Forelimb muscle (tissue), 1 donor: ENCODE measurements at places on chromosomes 1 and 21. TPM values are rescaled to one million over a fixed set of nuclear protein-coding genes. Genes with fewer than 3 reads are reported as not detected.

The PTPRC gene
- 5.0 TPM for polyA plus RNA-seq

The CR1 gene
- polyA plus RNA-seq = 0.78 TPM

The CFAP141 gene
- not detected for polyA plus RNA-seq

The BNIPL gene
- 0.70 TPM for polyA plus RNA-seq

The GBP2 gene
- polyA plus RNA-seq = 0.63 TPM

The TNFSF18 gene
- polyA plus RNA-seq = 0.11 TPM

The LDLRAD2 gene
- 4.3 TPM for polyA plus RNA-seq

The KCNA3 gene
- polyA plus RNA-seq = 0.15 TPM

The S100A12 gene
- 2.7 TPM for polyA plus RNA-seq

The ERRFI1 gene
- 6.5 TPM for polyA plus RNA-seq
